ENCODE measurements at places on chromosomes 16 and 17.
A peak's percentile ranks its signal among the peaks of the same experiment; 100 is the strongest.

GRCh38 chr17:7056386-7056785 lies 12.5 kb upstream of the SLC16A11 start:
- DNase-seq = no peak

DNA sequence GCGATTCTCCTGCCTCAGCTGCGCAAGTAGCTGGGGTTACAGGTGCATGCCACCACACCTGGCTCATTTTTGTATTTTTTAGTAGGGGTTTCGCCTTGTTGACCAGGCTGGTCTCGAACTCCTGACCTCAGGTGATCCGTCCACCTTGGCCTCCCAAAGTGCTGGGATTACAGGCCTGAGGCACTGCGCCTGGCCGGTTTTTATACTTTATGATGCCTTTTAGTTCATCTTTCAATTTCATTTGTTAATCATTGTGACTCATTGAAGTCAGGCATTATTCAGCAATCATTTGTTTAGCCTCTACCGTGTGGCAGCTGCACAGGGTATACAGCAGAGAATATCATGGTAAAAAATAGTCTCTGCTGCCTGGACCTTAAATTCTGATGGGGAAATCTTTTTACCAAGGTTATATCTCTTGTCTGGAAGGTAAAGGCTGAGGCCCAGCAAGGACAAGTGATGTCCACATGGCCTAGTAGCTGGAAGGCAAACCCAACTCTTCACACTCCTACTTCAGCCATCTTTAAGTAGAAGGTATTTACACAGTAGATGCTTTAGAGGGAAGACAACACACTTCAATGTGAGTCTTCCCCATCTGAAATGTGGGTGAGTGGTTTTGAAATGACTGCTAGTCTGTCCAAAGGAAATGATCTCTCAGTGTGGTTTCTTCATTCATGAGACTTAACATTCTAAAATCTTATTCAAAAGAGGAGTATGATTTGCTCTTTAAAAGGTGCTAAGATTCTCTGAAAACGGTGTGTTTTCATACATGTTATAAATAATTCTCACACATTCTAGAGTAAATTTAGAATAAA lies 2.4 kb downstream of the PRPSAP2 start:
- no peak for DNase-seq

DNA sequence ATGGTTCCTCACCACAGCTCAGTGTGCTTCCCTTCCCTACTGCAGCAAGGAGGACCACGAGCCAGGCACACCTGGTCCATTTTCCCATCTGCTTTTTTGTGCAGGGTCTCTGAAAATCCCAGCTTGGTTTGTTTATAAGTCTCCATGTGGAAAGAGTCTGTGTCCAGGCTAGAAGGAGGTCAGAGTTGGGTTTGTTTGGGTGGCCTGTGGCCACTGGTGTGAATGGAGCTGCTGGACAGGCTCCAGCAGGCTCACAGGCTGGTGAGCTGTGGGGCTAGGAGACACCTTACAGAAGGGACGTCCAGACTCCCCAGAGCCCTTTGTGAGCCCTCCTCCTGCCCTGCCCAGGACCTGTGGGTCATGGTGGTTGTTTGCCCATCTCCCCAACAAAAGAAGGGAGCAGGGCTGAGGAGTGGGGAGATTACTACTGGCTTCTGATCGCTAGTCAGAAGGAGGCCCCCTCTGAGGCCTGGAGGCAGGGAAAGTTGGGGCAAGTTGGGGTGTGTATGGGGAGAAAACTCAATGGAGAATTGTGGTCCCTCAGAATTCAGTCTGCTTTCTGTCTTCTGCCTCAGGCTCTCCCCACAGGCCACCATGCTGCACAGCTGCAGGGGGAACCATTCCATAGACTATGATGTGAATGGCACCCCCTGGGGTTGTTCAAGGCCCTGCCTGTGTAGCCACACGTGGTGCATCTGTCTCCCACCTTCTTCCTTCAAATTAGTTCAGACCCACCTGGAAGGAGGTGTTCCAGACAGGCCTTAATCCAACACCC lies 4.1 kb downstream of the RARA start:
- no peak for DNase-seq

DNA sequence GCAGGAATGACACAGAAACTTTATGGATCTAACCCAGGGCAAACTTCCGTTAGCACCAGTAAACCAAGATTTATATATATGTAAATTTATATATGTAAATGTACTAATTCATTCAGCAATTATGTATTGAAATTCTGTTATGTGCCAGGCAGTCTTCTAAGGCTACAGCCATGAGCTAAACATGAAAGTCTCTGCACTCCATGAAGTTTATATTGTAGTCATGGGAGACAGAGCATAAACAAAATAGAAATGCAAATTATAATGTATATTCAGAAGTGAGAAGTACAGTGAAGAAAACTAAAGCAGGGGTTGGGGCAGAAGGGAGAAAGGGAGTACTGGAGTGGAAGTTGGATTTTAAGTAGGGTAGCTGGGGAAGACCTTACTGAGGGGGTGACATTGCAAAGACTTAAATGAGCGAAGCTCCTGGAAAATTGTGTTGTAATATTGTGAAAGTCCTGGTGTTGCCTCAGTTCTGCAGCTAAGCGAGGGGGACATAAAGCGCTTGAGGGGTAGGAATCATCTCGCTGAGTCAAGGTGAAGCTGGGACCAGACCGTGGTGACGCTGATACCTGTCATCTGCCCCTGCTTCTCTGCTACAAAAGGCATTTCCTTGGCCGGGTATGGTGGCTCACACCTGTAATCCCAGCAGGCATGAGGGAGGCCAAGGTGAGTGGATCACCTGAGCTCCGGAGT lies 64.8 kb downstream of the YPEL2 start:
- DNase-seq = no peak

DNA sequence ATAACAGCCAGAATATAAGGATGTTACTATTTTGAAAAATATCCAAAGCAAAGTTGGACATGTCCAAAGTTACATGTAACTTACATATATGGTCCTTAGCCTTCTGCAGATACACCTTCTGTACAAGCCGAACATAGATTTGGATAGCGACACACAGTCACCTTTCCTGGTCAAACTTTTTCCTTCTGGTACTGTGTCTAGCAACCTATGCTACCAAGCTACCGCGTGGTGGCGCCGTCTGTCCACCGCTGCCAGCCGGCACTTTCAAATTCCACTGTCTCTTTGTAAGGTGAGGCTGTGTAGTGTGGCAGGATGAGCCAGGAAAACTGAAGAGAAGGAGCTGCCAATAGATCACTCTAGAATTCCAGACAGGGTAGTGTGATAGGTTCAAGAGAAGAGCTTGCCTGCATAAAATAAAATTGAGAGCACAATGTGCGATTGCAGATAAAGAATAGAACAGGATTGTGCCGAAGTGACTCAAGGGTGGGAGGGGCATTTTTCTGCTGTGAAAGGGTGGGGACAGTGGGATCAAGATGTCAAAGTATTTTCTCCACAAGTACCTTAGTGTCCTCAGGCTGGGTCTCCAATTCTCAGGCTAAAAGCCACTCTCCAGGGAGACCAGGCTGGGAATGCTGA lies 366.9 kb downstream of the SLC39A11 start:
- DNase-seq = peak; percentile 75

DNA sequence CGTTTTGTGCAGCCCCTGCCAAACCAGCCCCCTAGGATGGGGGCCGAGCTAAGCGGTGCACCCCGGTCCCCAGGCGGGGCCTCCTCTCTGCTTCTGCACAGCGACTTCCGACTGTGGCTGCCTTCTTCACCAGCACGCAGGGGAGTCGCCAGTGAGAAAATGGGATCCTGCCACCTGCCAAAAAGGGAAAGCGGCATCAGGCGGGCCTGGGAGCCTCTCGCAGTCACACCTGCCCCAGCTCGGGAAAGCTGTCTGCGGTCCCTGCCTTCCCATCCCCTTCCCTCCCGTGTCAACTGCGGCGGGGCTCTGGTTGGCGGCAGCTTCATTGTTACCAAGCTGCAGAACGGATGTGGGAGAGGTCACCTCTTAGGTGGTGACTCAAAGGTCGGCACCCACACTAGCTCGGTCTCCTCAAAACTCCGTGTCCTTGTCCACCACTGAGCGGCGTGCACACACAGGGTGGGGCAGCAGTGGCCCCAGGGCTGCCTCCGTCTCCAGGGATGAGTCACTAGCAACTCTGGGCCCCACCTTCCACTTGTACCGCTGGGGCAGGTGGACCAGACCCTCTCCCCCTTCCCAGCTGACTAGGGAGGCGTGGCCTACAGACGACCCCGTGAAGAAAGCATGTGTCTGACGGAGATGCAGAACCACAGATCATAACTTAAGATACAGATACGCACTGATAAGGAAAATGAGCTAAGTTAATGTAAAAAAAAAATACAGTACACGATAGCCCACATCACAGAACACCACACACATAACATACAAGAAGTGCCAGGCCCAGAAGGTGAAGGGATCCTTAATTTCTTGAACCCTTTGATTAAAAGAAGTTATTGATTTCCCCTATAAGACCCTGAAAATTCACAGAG lies 1.5 kb upstream of the PCYT2 start:
- no peak for DNase-seq

DNA sequence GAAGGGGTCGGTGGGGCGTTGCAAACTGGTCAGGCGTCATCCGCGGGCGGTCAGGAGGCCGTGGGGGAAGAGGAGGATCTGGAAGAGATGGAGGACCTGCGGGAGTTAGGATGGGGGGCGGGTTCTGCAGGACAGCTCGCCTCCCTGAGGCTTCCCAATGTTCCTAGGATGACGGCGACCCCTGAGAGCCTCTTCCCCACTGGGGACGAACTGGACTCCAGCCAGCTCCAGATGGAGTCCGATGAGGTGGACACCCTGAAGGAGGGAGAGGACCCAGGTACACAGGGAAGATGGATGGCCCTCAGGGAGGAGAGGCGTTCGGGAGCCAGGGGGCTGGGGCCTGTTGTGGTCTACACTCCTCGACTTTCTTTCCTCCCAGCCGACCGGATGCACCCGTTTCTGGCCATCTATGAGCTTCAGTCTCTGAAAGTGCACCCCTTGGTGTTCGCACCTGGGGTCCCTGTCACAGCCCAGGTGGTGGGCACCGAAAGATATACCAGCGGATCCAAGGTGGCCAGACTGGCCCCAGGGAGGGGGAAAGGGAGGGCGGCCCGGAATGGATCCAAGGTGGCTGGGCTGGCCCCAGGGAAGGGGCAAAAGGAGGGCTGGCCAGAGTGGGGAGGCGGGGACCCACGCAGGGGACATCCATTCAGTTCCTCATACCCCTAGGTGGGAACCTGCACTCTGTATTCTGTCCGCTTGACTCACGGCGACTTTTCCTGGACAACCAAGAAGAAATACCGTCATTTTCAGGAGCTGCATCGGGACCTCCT lies 839 bp downstream of the PLD2 start:
- peak; percentile 20 for DNase-seq

All from ELF-1 (cell line).